Fibroblast of skin of left quadriceps (primary cell): ENCODE measurements at places on chromosomes 3 and 15.

DNA sequence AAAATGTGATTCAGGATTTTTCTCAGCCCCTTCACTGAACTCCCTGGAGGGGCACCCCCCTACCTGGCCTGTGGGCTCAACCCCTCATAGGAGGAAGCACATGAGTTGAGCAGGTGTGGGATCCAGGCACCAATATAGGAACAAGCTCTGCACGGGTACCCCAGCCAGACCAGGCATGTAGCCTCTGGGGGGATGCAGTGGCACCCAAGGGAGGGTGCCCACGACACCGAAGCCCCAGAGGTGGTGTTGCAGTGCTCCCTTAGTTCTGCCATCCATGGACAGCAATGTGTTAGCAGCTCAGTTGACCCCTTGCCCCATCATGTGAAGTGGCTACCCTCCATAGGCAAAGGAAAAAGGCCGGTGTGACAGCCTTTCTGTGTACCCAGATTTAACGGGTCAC, 30.9 kb upstream of the BCHE start:
- DNase-seq: no peak

GRCh38 chr15:85745023-85745422, 49.7 kb downstream of the KLHL25 start:
- no peak for DNase-seq

DNA sequence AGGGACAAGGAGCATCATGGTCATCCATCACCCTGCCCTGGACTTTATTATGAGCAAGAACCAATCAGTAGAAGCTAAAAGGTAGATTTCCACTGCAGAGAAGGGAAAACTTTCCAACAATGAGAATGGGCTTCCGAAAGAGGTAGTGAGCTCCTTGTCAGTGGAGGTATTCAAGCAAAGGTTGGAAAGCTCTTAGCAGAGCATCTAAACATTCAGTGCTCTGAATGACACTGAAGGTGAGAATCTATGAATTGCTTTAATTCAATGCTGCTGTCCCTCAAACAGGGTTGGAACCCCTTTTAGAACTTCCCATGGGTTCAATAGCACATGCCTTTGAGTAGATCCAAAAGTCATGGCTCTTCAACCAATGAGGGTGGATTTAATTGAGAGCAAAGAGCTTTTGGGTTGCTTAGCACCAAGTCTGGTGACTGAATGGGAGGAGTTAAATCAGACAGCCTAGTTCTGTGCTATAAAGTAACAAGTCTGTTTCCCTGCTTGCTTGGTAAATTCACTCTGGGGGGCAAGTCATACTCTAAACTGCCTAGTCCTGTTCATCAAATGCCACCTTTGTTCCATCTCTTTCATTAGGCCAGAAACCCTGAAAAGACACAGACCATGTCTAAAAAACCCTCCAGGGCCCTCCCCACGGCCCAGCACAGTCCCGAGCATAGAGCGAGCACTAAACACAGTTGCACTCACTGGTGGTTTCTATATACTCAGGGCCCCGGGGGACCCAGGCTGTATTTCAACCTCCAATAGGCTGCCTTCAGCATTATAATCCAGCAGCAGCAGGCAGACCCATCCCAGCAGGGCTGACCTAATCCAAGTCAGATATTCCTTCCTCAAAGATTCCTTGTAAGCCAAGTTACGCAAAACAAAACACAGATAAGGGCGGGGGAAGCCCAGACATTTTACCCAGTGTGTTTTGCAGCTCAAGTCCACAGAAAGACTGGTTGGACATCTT, 161.2 kb downstream of the MEGF11 start:
- no peak for DNase-seq

DNA sequence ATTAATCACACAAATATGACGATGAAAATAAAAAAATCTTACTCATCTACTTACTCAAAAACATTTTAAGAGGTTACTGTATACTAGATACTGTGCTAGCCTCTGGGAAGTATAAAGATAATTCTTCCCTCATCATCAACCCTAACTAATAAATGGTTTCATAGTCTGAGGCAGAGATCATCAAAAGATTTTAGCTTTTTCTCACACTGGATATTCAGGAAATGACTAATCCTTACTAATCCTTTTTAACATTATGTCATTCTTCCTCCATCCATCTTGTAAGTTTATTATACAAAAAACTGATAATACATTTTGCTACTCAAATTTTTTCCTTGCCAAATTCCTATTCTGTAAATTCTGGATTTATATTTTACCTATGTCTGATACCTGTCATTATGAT, 29.7 kb downstream of the ACAD11 start:
- peak; percentile 40 for DNase-seq

DNA sequence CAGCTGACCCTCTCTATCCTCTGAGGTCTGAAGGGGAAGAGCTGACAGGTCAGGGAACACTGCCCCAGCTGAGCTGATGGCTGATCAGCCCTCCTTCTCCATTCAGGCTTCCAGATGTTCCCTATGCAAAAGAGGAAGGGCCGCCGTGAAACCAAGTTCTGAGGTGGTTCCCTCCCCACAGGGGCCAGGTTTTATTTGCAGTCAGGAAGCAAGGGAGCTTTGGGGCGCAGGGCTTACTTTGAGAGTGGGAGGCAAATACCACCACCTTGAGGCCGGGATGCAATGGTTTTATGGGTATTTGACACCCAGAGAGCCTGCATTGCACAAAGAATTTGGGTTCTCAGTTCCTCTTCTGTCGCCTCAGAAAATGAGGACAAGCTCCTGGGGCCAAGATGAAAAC, 186.9 kb downstream of the ARRDC4 start:
- no peak for DNase-seq

GRCh38 chr3:40582401-40583027, 57.8 kb downstream of the ZNF621 start:
- DNase-seq: no peak

GRCh38 chr15:49847423-49848281, 226.8 kb downstream of the DTWD1 start:
- DNase-seq: no peak

- no peak for DNase-seq
Measured at GRCh38 chr3:160224256-160224655, 966 bp upstream of the C3orf80 start.
